ENCODE measurements at places on chromosomes 11 and 22.

DNA sequence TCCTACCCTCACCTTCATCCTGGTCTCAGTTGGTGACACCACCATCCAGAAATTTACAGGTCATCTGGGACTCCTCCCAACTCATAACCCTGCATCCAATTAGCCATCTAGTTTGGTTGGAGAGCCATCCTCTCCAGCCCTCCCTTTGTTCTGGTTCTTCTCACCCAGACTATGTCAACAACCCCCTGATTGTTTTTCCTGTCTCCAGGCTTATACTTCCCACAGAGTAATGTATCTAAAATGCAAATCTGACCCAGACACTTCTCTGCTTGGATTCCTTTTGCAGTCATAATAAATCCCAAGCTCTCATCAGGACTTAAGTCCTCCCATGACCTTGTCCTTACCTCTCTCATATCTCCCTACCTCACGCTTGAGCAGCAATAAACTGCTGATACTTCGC, 3.0 kb downstream of the TTC12 start:
- DNase-seq: no peak

DNA sequence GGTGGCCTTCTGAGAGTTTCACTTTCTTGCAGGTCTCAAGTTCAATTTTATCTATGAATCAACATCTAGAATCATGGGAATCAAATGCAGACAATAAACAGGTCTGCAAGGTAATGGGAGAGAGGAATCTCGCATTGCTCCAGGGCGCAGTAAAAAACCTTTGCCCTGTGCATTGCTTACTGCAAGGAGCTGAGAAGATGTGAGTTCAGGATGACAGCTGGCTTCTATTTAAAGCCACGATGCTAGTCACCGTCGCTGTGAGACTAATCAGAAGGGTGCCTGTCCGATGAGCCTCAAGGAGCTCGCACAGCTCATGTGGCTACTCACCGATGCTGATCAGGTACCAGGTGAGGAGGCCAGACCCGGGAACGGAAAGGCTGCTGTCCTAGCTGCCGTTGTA, 30.2 kb upstream of the APOA1 start:
- DNase-seq: no peak

GRCh38 chr11:57842873-57843272, 81.3 kb downstream of the CTNND1 start:
- no peak for DNase-seq

DNA sequence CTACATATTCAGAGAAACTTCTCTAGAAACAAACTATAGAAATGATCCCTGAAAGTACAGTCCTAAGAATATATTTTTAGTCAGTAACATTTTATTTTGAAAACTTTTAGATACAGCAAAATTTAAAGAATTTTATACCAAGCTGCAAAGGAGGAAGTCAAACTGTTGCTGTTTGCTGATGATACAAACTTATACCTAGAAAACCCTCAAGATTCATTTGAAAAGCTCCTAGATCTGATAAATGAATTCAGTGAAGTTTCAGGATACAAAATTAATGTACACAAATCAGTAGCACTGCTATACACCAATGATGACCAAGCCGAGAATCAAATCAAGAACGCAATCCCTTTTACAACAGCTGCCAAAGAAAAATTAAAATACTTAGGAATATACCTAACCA, 10.1 kb downstream of the ZBTB44 start:
- DNase-seq: no peak

- DNase-seq: no peak
These were observed 68.5 kb upstream of the PITPNB start for GRCh38 chr22:27987557-27987956.

GRCh38 chr11:123473941-123474677, 44.0 kb downstream of the GRAMD1B start:
- no peak for DNase-seq

DNA sequence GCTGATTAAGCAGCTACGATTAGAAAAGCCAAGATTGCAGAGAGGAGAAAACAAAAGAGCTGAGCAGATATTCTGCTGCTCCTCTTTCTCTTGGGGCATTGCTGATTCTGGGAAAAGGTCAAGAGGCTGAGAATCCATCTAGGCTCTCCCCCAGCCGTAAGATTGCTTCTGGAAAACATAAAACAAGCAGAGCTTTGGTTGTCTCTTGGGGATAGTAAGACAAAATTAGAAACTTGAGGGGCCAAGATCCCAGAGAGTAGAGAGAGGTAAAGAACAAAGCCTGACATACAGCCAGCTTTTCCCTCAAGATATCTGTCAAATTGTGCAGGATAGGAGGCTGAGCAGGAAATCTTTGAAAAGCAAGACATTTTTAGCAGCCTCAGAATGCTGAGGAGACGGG, 158.2 kb downstream of the TTC28 start:
- DNase-seq: no peak

DNA sequence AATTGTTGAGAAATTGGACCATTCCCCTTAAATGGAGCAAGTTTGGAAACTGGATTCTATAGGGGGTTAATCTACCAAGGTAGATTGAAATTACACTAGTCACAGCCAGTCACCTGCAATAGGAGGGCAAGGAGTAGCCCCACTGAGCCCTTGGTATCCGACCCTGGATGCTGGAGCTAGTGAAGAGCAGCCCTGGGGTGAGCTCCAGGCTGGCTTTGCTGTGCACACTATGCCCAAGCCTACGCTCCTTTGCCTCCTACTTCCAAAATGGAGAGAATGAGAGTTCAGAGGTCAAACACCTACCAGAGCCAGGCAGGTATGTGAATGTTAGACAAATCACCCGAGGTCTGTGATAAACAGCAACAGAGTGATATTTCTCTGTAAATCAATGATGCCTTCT, 23.7 kb downstream of the SNU13 start:
- no peak for DNase-seq

DNA sequence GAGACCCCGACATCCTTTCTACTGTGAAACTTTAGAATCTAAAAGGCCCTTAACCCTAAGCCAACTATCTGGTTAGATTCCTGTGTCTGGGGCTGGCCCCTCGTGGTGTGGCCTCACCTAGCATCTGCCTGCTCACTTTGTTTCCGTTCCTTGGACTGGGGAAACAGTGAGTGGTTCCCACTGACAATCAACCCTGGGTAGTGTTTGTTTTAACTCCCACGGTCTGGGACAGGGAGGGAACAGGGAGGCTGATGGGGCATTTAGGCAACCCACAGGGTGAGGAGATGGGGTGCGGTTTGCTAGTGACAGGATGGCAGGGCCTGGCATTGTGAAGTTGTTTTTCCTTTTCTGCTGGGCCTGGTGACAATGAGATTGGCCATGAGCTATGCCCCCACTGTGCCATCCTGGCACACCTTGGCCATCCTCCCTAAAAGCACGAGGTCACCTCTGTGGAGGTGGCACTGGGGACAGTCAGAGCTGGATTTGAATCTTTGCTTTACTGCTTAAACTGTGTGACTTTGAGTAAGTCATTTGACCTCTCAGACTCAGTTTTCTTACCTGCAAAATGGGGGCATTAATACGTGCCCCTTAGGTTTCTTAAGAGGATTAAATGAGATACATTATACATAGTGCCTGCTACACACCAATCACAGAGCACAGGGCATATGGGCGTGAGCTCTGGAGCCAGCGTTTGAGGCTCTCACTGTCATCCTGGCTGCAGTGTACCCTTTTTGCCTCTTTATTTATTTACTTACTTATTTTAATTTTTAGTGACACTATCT, 31.4 kb downstream of the CHRDL2 start:
- DNase-seq: no peak
